ENCODE measurements at places on chromosomes 6 and 20. TPM values are rescaled to one million over a fixed set of nuclear protein-coding genes. Genes with fewer than 3 reads are reported as not detected.

Gene POM121L2
- not detected for polyA plus RNA-seq

GRCh38 chr6:69704916-69705315, 91.9 kb downstream of the LMBRD1 start:
- DNase-seq, result no peak

DNA sequence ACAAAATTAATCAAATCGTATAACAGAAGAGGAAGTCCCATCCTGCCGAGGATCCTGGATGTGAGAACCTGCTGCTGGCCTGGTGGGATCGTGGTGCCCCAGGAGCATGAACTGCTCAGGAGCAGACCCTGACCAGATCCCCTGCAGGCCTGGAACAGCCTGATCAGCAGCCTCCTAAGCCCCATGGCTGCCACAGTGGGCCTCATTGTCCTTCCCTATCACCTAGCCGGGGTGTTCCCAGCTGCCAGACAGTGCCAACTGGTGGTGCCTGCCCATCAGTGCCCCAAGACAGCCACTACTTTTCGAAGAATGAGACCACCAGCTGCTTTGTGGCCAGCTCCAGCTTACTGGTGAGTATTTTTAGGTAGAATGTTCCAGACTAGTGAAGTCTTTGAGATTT, 19.6 kb upstream of the MAS1L start:
- no peak for DNase-seq

- no peak for DNase-seq
Observed at GRCh38 chr20:33602826-33603590, 59.1 kb upstream of the C20orf144 start.

Data from CD14-positive monocyte (primary cell).